ENCODE measurements at places on chromosomes 2 and 18.
A peak's percentile ranks its signal among the peaks of the same experiment; 100 is the strongest.

DNA sequence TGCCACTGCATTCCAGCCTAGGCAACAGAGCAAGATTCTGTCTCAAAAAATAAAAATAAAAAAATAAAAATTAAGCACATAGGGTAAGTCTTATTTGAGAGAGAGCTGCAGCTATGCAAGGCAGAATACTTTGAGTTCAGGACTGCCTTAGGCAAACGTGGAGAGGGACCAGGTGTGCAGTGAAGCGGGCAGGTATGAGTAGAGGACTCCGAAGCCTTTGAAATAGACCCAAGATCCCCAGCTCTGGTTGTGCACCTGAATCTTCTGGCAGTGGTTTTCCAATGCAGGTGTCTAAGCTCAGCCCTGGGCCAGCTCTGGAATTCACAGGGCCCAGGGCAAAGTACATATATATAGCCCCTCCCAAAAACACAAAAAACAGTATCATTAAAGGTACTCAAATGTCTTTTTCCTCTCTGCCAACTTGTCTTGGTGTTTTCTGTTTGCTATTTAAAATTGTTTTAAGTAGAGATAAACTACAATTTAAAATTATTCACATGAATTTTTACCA, 21.2 kb downstream of the TGIF1 start:
- no peak for DNase-seq

DNA sequence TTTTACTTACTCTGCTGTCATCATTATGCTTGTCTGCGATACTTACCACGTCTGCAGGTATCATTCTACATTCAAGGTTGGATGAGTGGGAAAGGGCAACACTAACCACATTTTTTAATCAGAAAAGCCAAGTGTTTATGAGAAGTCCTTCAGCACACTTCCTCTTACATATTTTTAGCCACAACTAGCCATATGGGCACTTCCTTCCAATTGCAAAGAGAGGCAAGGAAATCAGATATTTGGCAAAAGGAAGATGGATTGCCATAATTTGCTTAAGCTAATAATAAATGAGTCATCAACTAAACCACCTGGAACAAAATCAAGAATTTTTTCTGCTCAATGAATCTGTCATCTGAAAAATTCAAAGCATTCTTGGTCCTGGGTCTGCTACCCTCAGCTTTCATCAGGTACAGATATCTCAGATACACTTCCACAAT, 16.7 kb upstream of the MRO start:
- no peak for DNase-seq

DNA sequence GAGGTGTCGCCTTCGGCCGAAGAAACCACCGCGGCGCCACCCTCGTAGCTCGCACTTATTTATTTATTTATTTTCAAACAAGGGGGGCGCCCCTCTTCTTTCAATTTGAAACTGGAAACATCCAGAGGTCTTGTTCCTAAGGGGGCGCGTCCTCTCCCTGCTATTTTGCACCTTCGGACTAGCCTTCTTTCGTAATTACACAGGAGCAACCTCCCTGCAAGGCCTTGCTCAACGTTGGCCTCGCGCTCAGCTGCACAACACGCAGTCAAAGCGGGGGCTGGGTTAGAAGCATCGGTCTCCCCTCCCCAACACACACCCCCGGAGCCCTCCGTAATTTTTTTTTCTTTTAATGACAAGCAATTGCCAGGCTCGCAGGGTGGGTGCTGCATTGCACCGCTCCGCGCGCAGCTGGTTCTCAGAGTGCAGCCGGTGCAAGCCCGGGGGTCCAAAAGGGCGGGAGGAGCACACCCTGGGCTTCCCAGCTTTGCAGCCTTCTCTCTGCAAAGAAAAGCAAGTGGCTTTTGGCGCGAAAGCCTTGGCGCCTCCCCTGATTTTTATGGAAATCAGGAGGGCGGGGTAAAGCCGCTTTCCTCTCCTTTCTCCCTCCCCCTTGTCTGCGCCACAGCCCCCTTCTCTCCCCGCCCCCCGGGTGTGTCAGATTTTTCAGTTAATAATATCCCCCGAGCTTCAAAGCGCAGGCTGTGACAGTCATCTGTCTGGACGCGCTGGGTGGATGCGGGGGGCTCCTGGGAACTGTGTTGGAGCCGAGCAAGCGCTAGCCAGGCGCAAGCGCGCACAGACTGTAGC, at the start of gene MYCN:
Gene MYCN (plus strand): TSS at position 697 of the 807 bp plus-strand sequence. CDS start 1,515 bp downstream, outside the sequence.
- DNase-seq = peak; percentile 69

- DNase-seq = no peak
Observed at GRCh38 chr18:39057423-39058064, 1491.9 kb upstream of the CELF4 start.

- no peak for DNase-seq
Observed at GRCh38 chr2:223762853-223763252, 74.5 kb downstream of the AP1S3 start.

- no peak for DNase-seq
Observed at GRCh38 chr2:68787356-68787755, 52.7 kb downstream of the ARHGAP25 start.
